ENCODE measurements at places on chromosomes 11 and 22.

DNA sequence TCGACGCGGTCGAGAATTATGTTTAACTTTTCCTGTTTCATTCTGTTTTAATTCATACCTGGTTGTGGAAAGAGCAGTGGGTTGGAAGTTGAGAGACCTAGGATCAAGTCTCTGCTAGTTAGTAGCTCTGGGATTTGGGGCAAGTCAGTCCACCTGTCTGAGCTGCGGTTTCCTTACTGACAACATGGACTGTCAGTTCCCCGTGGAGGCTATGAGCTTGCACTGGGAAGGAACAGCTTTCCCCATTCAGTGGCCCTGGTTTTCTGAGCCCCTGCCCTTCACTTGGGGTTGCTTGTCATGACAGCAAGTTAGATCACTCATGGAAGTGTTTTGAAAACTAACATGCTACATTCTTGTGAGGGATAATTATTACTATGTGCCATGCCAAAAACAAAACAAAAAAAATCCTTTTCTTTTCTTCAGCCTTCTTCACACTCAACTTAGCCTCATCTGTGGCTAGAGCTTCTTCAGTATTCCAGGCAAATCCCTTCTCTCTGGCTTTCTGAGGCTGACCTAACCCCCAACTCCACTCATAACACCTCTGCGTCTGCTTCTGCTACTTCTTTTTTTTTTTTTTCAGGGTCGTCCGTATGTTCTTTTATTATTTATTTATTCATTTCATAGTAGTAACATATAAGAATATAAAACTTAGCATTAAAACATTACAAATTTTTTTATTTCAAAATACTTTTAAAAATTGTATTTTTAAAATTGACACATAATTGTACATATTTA, 43.0 kb upstream of the ZBED5 start:
- no peak for DNase-seq

DNA sequence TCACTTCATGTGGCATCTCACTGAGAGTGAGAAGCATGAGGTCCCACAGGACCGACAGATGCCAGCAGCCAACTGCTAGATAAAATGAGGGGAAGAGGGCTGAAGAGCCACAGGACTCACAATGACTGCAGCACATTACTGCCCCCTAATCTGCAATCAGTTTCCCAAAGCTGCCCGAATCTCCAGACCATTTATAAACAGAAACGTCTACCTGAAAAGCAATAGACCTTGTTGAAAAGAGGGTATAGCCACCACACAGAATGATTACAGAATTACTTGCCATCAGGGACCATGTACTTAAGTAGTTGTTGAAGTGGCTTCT, 12.4 kb upstream of the TEF start:
- no peak for DNase-seq

GRCh38 chr22:44355716-44356070, 42.9 kb upstream of the SHISAL1 start:
- DNase-seq, result peak; percentile 18

DNA sequence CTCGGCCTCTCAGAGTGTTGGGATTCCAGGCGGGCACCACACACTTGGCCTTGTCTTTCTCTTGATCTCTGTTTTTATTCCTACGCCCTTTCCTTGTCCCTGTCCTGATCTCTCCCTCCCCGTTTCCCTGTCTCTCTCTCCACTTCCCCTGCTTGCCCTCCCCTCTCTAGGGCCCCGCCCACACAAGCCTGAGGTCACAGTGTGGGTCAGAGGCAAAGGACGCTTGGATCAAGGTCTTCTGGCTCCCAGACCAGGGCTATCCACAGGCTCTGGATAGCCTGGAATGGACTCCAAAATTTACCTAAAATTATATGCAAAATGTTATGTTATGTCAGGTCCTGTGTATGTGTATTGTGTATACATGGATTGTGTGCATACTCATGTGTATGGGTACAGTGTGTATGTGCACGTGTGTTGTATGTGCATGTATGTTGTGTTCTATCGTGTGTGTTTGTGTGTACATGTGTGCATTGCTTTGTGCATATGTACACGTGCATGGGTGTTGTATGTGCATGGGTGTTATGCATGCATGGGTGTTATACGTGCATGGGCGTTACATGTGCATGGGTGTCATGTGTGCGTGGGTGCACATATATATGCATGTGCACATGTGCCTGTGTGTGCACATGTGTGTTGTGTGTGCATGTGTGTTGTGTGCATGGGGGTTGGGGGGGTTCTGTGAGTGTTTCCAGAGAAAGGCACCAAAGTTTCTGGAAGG, 38.3 kb downstream of the TP53I11 start:
- DNase-seq, result no peak

GRCh38 chr22:50257041-50257440, 4.4 kb downstream of the MAPK12 start:
- DNase-seq, result no peak

DNA sequence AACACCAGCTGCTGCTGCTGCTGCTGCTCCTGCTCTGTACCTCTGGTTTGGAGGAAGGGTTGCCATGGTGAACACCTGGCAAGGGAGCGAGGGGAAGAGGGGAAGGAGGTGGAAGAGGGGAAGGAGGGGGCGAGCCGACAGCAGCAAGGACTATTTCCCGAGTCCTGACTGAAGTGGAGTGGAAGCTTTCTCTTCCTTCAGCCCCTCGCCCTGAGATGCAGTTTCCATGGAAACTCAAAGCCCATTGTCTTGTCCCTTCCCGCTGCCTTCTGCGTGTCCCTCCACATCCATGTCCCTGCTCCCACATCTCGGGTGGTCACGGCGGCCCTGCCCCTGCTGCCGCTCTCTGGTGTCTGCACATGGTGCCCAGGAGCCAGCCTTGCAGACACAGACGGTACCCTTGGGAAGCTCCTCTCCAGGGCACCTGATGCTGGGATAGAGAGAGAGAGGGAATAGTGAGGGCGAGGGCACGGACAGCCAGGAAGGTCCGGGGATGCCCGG, 28.6 kb downstream of the FAM83F start:
- DNase-seq, result no peak

DNA sequence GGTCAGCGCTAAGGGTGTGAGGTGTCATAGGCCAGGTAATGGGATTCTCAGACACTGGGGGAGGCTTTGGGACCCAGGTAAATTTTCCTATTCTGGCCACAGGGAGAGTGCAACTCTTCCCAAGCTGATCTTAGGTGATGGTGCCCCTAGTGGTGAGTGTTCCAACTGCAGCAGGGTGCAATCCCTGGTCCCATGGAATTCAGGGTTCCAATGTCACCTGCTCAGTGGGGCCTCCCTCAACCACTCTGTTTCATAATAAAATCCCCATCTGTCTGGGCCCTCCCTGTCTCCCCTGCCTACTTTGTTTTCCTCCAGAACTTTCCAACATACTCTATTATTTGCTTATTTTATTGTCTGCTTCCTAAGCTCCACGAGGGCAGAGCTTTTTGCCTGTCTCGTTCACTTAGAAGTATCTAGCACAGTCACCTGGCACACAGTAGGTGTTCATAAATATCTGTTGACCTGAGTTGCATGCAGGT, 2.9 kb upstream of the SGSM1 start:
- no peak for DNase-seq

DNA sequence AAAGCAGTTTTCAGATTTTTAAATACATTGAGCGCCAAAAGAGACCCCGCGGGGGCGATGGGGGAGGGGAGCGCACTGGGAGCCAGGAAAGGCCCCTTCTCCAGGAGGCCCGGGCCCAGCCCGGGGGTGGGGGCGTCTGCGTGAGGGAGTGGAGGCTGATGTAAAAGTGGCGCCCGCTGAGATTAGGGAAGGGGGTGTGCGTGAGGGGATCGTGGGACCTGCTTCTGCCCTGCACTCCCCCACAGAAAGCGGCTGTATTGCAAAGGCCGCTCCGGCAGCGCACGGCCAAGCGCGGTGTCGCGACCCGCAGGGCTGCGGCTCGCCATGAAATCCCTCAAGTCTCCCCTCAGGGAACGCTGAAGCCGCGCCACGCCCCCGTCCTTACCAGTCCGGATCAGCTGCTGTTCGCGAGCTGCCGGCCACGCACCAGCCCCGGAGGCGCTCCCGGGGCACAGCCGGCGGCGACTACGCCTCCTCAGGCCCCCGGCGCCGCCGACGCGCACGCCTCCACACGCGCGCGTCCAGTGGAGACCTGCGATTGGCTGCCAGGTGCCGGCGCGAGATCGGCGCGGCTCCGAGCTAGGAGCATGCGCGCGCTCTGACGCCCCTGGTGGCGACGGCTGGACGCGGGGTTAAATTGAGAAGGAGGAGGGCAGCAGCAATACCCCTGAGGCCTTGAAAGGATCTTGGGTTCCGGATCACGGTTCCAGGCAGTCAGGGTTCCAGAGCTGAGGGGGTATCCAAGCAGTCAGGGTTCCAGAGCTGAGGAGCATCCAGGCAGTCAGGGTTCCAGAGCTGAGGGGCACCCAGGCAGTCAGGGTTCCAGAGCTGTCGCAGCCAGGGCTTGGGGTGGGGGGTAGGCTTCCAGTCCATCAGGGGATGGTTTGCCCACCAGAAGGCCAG, at the start of gene ZNF280B:
ZNF280B (minus strand) TSS at position 469 of the 903 bp plus-strand sequence. CDS start 19,344 bp downstream, outside the sequence.
- peak; percentile 16 for DNase-seq

Data from uterus (tissue), 4 donors.